ENCODE measurements at places on chromosomes 5 and 9.

GRCh38 chr9:95588724-95589588 is 72.2 kb upstream of the PTCH1 start:
- DNase-seq: no peak

GRCh38 chr5:91136271-91136670 is 246.8 kb downstream of the ARRDC3 start:
- DNase-seq: no peak

- no peak for DNase-seq
These were observed 161.3 kb downstream of the SNCAIP start for GRCh38 chr5:122473138-122473843.

DNA sequence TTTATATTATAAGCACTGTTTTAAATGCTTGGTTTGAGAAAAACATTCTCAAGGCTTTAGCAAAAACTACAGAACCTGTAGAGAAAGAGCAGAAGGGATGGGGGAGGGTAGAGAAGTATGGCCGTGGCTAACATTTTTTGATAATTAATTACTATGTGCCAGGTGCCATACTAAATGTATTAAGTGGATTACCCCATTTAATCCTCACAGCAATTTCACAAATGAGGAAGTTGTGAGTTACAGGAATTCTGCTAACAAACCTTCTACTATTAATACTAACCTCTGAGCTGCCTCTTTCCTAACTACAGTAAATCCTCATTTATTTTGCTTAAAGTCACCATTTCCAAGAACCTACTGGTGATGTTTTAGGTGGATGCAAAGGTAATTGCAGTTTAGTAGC is 157.9 kb downstream of the RNF180 start:
- DNase-seq: no peak

DNA sequence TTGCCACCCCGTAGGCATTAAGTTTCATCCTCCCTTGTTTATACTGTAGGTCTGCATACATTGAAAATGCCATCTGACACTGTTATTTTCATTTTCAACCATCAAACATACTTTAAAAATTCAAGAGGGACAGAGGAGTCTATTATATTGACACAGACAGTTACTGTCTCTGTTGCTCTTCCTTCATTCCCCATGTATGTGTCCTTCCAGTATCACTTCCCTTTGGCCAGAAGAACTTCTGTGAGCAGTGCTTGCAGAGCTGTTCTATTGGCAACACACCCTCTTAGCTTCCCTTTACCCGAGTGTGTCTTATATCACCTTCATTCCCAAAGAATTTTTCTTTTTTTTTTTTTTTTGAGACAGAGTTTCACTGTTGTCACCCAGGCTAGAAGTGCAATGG is 42.8 kb downstream of the RASGEF1C start:
- DNase-seq: no peak

DNA sequence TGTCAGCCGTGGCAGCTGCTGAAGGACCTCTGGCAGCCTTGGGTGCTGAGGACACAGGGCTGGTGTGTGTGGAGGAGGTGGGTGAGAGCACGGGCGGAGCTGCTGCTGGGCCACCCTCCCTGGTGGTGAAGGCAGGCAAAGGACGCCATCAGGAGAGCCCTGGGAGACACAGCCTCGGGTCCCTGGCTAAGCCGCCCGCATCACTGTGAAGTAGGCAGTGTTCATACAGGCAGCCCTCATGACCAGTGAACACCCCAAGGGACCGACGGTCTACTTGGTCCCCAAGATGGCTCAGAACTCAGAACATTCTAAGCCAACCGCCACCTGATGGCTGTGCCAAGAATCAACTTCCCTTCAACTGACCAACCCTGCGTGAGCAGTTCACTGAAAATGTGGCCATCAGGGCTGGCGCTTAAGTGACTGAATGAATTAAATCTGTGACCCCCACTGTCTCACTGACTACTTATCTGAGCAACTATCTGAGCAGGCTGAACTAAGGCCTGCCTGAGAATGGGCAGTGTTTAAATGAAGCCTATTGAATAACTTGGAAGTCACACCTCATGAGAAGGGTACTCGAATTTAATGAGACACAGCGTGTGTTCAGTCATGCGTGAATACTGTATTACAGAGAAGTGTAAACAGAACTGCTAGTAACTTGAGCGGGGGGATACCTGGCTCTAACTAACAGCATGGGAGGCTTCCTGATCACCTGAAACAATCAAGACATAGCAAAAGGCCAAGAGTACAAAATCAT is 54.7 kb upstream of the SIMC1 start:
- no peak for DNase-seq

GRCh38 chr9:8555762-8556500 is 756.4 kb upstream of the DMAC1 start:
- no peak for DNase-seq

GRCh38 chr5:160183075-160183474 is 46.2 kb upstream of the FABP6 start:
- no peak for DNase-seq

- no peak for DNase-seq
These were observed 171.1 kb downstream of the ARHGEF28 start for GRCh38 chr5:73797132-73797510.

DNA sequence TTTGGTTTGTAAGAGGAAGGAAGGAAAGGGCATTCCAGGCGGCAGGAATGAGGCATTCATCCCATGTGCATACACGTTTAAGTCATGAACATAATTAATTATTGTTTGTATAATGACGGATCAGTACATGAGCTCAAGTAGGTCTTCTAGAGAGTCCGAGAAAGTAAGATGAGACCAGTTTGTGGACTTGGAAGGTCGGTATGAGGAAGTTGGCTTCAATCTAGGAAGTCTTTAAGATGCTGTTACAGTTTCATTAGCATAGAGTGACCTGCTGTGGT is 2.1 kb downstream of the GTF3C4 start:
- DNase-seq: no peak

DNA sequence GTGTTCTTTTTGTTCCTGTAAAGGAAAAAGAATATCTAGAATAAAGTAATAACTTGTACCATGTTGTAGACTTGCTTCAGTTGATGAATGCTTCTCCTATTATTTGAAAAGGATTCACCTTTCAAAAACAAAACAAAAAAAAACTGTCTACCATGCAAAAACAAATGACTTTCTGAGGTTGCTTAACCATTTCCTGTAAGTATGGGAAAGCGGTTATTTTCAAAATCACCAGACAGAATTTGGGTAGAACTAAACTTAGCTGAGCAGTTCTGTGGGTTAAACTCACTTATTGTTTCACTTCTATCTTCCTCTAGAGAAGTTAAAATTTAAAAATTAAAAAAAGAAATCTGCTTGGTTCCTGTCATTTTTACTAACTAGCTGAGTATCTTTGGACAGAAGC is 25.2 kb downstream of the LNPEP start:
- DNase-seq: no peak

- DNase-seq: no peak
These were observed 68.7 kb upstream of the TAS2R1 start for GRCh38 chr5:9698841-9699240.

GRCh38 chr5:57594436-57594835 is 111.8 kb upstream of the ACTBL2 start:
- DNase-seq: no peak

DNA sequence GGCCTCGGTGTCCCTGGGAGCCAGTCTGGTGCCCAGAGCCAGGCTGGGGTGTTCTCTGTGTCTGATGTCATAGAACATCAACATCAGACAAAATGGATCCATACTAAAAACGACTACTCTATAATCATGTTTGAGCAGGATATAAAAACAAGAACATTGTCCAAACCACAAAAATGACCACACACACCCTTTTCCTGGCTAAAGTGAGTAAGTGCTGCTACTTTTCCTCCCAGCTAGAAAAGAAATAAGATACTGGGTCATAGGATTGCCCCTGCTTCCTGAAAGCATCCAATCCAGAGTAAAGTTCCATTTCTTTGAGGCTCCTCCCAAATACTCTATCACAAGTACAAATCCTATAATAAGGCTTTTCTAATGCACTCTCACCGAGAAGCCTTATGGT is 19.7 kb upstream of the TRAF1 start:
- no peak for DNase-seq

DNA sequence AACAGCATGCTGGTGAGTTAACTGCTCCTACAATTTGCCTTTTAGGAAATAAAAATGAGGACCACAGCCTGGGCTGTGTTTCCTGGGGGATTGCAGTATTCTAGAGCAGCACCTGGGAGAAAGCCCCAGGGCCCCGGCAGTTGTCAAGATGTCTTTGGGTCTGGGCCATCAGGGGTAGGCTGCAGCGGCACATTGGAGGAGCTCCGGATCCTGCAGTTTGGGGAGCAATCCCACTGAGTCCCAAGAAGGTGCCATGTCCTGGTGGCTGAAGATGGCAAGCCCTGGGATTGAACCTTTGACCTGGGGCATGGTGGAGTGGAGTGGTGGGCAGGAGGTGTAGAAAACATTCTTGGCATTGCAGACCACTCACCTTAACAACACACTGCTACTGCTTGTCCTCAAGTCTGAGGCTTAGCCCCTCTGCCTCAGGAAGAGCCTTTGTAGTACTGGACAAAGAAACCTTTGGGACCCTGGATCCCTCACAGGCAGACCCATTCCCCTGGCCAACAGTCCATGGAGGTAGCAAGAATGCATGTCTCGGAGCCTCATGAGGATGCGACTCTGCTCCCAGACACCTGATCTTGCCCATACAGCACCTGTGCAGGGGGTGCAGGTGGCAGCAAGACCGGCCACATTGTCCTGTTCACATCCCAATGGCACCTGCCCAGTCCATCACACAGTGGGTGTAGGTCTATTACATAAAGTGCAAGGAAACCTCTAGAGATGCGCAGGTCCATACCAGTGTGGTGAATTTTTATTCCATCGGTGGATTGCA is 159.1 kb upstream of the IRX2 start:
- DNase-seq: no peak

GRCh38 chr5:77129391-77129990 is 42.4 kb upstream of the ZBED3 start:
- DNase-seq: no peak

- no peak for DNase-seq
These were observed 395.7 kb upstream of the SEMA6A start for GRCh38 chr5:116970318-116970717.

DNA sequence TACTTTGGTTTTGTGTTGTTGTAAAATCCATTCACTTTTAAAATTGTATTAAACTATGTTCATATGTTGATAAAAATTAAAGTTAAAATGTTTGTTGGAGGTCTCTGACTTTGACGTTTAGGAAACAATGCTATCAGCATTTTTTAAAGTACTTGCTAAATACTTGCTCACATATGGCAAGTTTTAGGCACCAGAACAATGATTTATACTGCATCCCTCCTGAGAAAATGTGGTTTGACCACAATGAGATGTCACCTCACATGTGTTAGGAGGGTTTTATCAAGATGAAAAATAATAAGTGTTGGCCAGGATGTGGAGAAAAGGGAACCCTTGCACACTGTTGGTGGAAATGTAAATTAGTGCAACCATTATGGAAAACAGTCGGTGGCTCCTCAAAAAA is 180.8 kb downstream of the HSD17B3 start:
- no peak for DNase-seq

GRCh38 chr9:9117866-9118265 is 1318.3 kb upstream of the DMAC1 start:
- DNase-seq: no peak

- no peak for DNase-seq
These were observed 162.0 kb downstream of the RGS3 start for GRCh38 chr9:113625486-113625885.

- no peak for DNase-seq
These were observed 29.7 kb upstream of the LTC4S start for GRCh38 chr5:179764056-179764455.

DNA sequence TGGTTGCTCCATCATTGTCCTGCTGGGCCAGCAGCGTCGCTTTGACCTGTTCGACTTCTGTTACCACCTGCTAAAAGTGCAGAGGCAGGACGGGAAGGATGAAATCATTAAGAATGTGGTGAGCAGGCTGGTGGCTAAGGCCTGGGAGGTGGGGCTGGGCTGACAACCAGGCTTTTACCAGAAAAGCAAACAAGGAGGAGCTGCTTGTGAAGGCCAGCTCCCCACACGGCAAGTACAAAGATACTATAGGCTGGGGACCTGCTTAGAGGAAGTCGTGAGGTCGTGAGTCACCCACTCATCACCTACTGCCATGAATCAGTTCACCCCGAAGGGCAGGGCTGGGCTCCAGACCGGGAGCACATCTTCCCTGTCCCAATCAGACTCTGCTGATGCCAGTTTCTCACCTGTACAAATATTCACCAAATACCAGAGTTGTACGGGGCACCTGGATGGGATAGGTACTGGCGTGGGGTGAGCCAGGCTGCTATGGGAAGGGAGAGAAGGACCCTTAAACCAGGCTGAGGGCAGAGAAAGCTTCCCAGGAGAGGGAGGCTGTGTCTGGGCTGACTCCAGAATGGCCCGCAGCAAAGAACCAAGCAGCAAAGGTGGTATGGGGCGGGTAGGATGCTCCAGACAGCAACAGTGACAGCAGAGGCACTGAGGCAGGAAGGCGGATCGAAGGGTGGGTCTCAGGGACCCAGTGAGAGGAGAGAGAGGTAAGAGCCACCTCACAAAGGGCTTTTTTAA is 69.3 kb upstream of the NIPAL4 start:
- peak; percentile 2 for DNase-seq

- DNase-seq: no peak
These were observed 181.7 kb downstream of the GAPVD1 start for GRCh38 chr9:125443367-125443766.

DNA sequence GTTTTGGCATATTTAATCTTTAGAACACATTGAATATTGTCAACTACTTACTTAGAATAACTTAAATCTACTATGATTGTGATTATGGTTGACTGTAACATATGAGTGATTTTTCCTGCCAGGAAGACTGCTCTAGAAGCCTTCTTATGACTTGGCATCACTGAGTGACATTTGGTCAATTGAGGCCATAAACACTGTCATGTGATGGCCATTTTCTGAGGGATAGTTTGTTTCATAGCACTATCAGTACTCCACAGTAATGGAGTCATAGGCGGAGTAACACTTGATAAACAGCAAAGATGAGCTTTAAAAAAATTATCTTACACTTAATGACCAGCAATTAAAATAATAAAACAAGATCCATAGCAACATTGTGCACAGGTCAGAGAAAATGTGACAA is 31.0 kb downstream of the C9orf40 start:
- no peak for DNase-seq

DNA sequence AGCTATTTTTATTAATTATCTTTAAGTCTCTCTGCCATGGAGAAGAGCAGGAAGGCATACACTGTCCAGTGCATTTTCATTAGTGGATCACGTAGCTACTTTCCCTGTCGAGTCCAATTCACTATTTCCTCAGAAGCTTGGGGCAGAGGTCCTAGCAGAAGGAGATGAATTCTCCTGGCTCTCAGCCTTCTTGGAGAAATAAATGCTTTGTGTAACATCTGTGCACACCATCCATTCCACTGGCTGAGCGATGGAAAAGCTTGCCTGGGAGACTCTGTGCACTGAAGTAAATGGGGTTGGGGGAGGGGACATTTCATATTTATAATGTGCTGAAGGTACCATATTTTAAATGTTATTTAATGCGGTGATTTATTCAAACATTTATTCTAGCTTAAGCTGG is 23.4 kb downstream of the PROP1 start:
- DNase-seq: no peak

DNA sequence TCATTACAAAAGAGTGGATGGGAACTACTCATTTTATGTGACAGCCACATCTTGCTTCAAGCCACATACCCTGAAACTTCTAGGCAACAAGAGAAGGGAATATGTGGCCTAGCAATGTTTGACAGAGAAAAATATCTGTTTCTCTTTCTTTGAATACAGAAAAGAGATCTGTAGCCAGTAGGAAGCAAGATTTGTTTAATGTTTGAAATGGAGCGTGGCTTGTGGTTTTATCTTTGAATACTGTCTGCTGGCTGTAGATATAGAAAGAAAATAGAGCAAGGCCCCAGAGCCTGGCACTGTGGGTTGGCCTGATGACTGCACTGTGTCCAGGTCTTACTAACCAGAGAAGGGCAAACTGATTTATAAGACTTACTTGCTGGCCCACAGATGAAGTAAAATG is 133.8 kb downstream of the ARHGEF28 start:
- no peak for DNase-seq

All from stimulated activated CD8-positive, alpha-beta memory T cell treated with anti-CD3 and anti-CD28 coated beads, Interleukin-4, amount 100 ng/mL, for 4 hours (primary cell).